ENCODE measurements at places on chromosomes 11 and 22. TPM values are rescaled to one million over a fixed set of nuclear protein-coding genes. Genes with fewer than 3 reads are reported as not detected.

SSTR3 gene
- polyA plus RNA-seq, result not detected

UBASH3B gene
- 23.7 TPM for polyA plus RNA-seq

PANX3 gene
- polyA plus RNA-seq, result not detected

SERHL2 gene
- polyA plus RNA-seq, result 2.0 TPM

- DNase-seq, result no peak
Observed at GRCh38 chr11:101738452-101738851, 154.6 kb upstream of the TRPC6 start.

DNA sequence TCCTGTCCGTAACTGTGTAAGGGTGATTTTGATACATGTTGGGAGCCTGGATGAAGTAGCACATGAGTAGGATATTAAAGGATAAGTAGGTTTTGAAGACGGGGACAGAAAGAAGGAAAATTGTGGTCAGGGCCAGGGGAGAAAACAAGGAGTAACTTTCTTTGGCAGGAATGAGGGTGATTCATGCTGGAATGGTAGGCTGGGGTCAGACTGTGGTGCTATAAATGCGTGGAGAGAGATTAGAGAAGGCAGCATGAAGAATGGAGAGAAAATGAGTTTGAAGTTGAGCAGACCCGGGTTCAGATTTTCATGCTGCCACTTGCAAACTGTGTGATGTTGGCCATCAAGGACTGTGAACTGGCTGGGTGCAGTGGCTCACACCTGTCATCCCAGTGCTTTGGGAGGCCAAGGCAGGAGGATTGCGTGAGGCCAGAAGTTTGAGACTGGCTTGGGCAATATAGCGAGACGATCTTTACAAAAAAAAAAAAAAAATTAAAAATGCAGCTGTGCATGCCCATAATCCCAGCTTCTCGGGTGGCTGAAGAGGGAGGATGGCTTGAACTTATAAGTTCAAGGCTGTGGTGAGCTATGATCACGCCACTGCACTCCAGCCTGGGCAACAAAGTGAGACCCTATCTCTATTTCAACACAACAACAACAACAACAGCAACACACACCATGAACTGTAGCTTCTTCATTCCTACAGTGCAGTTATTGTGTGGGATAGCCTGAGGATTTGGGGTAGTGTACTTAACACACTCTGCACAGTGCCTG is 22.3 kb downstream of the ZBTB16 start:
- peak; percentile 84 for DNase-seq

GRCh38 chr11:62538470-62539237 is 8.0 kb downstream of the AHNAK start:
- DNase-seq, result no peak

DNA sequence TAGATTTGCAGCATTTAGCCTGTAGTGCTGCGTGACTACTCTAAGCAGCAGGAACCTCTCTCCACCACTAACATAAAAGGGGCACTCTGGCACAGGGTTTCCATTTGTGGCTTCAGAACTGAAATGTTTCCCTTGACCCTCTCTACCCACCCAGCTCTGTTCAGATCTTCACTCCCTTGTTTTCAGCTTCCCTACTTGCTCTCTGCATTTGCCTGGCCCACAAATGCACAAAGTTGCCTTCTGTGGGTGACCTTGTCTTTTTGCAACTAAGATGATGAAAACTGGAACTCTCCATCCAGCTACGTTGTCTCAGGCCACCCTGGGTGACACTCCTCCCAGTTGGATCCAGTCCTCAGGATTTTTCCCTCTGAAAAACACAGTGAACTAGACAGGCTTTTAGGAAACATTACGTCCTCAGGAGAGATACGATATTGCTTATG is 19.8 kb upstream of the PSMA1 start:
- no peak for DNase-seq

GRCh38 chr11:97140885-97141494 is 751.2 kb downstream of the JRKL start:
- DNase-seq, result no peak

DNA sequence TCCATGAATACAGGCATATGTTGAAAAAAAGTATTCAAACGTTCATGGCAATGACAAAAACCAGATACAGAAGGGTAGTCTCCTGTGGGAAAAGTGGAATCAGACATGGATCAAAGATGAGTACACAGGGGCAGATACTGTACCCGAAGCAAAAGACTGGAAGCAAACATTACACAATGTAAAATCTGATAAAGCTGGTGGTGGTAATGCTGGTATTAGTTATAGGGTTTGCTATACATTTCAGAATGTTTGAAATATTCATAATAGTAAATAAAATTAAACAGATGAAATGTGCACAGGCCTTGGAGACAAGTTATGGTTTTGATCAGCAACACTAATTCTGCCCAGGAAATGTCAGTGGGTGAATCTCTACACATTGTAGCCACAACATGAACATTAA is 607.6 kb downstream of the SOX6 start:
- DNase-seq, result no peak

DNA sequence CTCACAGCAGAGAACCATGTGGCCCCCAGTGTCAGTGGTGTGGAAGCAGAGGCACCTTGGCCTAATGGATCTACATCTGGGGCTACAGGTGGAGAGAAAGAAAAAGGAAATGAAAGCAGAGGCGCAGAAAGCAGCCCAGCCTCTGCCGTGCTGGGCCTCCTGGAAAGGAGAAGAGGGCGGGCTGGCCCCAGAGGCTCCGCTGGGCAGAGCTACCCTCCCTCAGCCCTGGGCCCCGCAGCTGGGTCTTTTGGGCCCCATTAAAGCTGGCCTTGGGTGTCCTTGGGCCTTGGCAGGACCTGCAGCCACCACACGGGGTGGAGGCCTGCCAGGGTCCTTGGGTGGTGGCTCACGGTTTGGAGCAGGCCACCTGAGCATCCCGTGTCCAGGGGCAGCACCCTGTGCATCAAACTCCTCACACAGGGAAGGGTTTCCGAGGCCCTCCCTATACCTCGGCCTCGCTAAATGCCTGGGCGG is 31.6 kb upstream of the GAL start:
- DNase-seq, result no peak

- no peak for DNase-seq
Observed at GRCh38 chr22:40819599-40820140, 524 bp upstream of the SLC25A17 start.

DNA sequence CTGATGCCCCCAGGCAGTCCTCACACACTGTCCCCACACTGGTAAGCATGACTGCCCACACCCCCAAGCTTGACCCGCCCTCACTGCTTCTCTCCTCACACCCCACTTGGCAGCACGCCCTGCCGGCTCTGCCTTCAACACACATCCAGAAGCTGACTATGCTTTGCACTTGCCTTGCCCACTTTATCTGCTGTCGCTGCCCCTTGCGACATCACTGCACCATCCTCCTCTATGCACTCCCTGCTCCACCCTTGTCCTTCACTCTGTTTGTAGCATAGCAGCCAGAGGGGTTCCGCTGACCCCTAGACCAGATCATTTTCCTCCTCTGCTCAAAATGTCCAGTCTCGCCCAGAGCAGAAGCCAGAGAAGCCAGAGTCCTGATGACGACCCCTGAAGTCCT is 25.3 kb upstream of the SLC25A1 start:
- DNase-seq, result no peak

- no peak for DNase-seq
Observed at GRCh38 chr22:42623756-42624441, 9.2 kb upstream of the POLDIP3 start.

- no peak for DNase-seq
Observed at GRCh38 chr22:46935506-46936377, 173.3 kb downstream of the TBC1D22A start.

DNA sequence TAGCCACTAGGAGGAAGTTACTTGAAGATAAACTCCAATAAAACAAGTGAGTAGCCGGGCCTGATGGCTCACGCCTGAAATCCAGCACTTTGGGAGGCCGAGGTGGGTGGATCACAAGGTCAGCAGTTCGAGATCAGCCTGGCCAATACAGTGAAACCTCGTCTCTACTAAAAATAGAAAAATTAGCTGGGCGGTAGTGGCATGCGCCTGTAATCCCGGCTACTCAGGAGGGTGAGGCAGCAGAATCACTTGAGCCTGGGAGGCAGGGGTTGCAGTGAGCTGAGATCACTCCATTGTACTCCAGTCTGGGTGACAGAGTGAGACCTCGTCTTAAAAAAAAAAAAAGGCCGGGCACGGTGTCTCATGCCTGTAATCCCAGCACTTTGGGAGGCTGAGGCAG is 34.0 kb upstream of the CLPB start:
- no peak for DNase-seq

DNA sequence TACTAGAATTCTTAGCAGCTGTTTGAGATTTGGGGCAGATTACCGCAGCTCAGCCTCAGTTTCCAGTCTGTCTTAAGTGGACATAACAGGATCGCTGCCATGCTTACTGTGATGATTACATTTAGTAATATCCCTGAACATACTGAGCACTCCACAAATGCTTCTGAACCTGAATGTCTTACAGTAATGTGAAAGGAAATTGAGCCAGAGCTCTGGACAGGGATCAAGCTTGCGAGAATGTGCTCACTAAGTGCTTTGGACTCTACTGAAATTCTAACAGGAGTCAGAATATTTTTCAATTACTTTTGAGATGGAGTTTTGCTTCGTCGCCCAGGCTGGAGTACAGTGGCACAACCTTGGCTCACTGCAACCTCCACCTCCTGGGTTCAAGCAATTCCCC is 118.6 kb upstream of the RASSF10 start:
- DNase-seq, result no peak

- DNase-seq, result peak; percentile 28
Observed at GRCh38 chr11:12224537-12224893, 114.1 kb downstream of the MICAL2 start.

DNA sequence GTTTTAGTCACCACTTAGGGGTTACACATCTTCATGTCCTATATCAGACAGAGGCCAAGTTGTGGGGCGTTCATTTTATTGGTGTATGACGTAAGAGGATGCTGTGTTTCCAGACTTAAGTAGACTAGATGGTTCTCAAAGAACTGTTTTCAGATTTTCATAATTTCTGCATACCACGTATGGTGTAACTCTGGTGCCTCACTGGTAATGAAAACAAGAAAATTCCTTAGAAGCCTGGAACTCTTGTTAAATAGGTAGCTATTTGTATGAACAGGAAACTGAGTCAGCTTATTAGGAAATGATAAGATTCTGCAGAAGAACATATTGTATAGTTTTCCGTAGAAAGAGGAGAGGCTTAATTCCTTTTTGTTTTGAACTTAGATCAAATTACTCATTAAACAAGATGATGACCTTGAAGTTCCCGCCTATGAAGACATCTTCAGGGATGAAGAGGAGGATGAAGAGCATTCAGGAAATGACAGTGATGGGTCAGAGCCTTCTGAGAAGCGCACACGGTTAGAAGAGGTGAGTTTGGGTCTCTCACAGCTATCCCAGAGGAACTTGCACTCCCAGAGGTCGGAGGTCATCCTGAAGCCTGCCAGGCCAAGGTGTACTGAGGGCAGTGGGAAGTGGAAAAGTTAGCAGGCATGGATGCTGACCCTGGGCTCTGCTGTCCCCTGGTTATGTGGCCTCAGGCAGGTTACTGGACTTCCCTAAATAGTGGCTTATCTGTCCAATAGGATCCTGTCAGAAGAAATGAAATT is 3.9 kb downstream of the CDC45 start:
- DNase-seq, result peak; percentile 96

DNA sequence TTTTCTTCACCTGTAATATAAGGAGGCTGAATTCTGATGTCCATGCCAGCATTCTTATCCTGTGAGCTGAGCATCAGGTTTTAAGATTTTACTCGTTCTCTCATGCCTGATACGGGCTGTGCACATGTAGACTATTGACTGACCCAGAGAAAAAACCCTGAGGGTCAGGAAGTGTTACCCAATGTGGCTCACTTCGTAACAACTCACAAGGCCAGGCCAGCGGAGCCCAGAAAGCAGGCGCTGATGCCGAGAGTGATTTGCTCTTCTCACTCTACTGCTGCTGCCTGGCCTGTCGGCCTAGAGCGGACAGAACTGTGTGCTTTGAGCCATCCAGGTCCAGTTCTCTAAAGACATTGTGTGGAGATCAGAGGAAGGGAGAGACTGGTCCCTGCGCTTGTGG is 10.8 kb downstream of the THYN1 start:
- DNase-seq, result no peak

DNA sequence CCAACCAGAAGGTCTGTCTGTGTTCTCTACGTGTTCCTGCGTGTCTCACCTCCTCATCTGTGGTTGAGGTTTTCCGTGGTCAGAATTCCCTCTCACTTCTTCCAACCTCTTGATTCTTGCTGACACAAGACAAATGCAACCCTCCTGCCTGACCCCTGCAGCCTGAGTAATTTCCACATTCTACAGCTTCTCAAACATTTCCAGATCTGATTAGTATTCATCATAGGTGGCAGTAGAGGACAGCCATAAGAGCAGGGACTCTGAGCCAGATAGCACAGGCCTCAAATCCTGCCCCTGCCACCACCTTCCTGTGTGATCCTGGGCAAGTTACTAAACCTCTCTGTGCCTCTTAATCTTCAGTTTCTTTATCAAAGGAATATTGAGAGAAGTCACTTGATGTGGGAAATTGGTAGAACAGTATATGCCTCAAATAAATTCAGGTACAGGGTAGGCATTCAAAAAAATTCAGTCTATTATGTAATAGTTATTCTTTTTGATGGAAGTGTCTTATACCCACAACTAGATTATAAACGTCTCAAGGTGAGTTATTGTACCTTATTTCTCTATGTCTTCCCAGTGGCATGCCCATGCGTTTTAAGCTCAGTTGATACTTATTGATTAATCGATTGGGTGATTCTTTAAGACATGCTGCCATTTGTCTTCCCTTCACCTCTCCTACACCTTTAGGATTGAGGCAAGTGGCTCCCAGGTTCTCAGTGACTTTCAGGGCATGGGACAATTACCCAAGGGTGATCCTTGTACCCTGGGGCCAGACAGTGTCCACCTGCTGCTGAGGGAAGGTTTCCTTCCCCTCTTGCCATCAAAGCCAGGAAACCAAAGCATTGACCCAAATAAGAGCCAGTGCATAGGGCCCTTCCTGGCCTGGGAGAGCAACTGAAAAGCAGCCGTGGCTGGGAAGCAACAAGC is 19.6 kb downstream of the POU2AF1 start:
- no peak for DNase-seq

- no peak for DNase-seq
Observed at GRCh38 chr11:42195289-42196013, 736.0 kb upstream of the LRRC4C start.

DNA sequence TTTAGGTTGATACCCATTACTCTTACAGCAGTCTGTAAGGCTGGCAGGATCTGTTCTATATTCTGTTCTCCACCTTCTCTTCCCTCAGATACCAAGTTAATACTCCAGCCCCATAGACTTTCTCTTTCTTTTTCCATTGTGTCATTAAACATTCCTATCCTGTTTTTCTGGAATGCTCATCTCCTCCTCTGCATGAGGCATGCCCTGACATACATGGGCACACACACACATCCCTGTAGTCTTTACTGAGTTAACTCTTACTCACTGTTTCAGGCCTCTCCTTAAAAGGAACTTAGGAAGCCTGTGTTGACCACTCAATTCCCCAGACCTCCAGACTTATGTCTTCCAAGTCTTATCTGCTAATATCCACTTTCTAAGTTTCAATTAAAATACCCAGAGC is 476.8 kb downstream of the METTL15 start:
- no peak for DNase-seq

GRCh38 chr22:29765905-29766631 is 739 bp downstream of the ZMAT5 start:
- DNase-seq, result no peak

- DNase-seq, result peak; percentile 20
Observed at GRCh38 chr22:39416319-39416718, 16.7 kb downstream of the TAB1 start.

GRCh38 chr11:85257837-85258236 is 369.3 kb downstream of the DLG2 start:
- DNase-seq, result no peak

GRCh38 chr11:129866311-129866710 is 29.1 kb downstream of the NFRKB start:
- DNase-seq, result no peak

GRCh38 chr22:42889304-42889703 is 32.2 kb upstream of the ARFGAP3 start:
- no peak for DNase-seq
